Thoracic aorta (tissue), 2 donors: ENCODE measurements at places on chromosomes 11 and 22. TPM values are rescaled to one million over a fixed set of nuclear protein-coding genes. Genes with fewer than 3 reads are reported as not detected.

Gene ARHGAP42
- 13.8 TPM for total RNA-seq

Gene BSX
- total RNA-seq, result not detected

Gene TIGD3
- total RNA-seq, result not detected

Gene SPDYC
- not detected for total RNA-seq

Gene NXPE4
- not detected for total RNA-seq

Gene ARHGAP20
- 3.5 TPM for total RNA-seq

Gene SLC17A6
- not detected for total RNA-seq

Gene TTLL1
- 1.1 TPM for total RNA-seq

Gene DRD4
- not detected for total RNA-seq

Gene OR52B4
- total RNA-seq, result not detected

DNA sequence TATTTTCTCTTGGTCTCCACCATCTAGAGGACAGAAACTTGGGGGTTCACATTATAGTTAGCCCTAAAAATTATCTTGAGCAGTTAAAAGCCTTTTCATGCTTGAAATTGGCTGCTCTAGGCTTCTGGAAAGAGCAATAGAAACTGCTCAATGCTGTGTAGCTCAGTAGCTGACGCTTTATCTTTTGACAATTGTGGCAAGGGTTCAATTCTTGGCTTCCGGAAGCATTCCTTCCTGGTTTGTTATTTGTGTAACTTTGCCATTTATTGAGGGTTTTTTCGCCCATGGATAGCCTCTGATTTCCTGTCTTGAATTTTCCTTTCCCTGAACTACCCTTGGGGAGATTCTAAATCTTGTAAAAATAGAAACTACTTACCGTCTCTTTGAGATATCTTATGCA, 10.3 kb upstream of the OR56A1 start:
- H3K36me3 ChIP-seq, result no peaks in the 10 kb centered on the region
- no peaks in the 10 kb centered on the region for H3K4me1 ChIP-seq
- H3K27me3 ChIP-seq, result no peaks in the 10 kb centered on the region
- no peak for DNase-seq
- no peak overlapping the region for H3K4me3 ChIP-seq

DNA sequence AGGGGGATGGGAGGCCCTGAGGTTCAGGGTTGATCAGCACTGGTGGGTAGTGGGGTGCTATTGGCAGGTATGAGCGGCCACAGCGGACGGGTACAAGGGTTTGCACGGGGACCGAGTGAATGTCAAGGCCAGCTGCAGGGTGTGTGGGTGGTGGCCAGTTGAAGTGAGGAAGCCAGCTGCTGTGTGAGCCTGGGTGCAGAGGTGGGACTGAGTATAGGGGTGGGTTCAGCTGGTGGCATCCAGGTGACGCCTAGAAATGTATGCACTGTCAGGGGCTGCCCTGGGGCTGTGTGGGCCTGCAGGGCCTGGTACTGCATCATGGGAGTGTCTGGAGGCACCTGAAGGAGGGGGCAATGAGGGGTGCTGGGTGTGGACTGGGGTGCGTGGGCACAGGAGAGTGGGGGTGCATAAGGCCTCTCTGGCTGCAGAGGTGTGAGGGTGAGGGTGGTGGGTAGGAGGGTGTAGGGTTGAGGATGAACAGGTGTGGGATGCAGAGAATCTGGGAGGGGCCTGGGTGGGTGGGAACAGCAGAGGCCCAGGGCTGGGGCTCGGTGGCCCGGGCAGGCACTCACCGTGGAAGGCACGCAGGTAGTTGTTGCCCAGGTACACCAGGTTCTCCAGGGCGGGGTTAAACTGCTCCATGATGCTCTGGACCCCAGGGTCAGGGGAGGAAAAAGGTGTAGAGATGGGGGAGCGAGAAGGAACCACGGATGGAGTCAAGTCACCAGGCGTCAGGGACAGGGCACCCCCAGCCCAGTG, 1.7 kb downstream of the BAIAP2L2 start:
- no peak overlapping the region for H3K4me3 ChIP-seq
- H3K27ac ChIP-seq, result no peak overlapping the region
- H3K4me1 ChIP-seq, result peaks cover 23% of the 10 kb centered on the region
- no peaks in the 10 kb centered on the region for H3K36me3 ChIP-seq
- no peaks in the 10 kb centered on the region for H3K27me3 ChIP-seq

GRCh38 chr11:103587901-103588788, 448.3 kb upstream of the DDI1 start:
- H3K36me3 ChIP-seq, result no peaks in the 10 kb centered on the region
- no peaks in the 10 kb centered on the region for H3K4me1 ChIP-seq
- H3K4me3 ChIP-seq, result no peak overlapping the region
- H3K27me3 ChIP-seq, result no peaks in the 10 kb centered on the region
- no peak overlapping the region for H3K27ac ChIP-seq
- DNase-seq, result no peak

DNA sequence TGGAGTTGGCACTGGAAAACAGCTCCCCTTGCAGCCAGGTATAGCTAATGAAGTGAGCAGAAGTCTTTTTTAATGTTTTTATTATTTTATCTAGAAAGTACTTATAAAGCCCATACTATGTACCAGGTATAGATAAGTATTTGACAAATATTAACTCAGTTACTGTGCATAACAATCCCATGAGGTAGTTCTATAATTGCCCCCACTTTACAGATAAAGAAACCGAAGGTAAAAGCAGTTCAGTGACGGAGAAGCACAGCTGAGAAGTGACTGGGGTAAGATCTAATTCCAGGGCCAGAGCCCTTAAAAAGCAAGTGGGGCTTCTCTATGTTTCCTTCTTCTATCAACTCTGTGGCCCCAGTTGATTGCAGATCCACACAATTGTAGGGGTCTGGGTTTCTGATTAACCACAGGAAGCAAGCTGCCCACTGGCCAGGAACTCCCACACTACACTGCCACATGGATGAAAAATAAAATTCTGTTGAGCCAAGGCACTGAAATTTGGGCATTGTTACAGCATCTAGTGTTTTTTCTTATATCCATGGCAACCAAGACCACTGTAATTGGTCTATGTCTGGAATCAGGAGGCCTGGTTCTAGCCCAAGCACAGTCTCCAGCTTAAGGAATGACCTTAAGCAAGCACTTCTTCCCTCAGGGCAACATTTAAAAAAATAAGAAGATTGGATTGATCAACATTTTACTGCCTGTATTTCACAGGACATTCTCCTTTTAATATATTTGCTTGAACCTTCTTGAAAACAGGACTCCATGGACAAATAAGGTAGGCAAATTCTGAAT, 55.3 kb upstream of the TEAD1 start:
- H3K27me3 ChIP-seq, result no peaks in the 10 kb centered on the region
- H3K4me3 ChIP-seq, result no peak overlapping the region
- H3K27ac ChIP-seq, result no peak overlapping the region

DNA sequence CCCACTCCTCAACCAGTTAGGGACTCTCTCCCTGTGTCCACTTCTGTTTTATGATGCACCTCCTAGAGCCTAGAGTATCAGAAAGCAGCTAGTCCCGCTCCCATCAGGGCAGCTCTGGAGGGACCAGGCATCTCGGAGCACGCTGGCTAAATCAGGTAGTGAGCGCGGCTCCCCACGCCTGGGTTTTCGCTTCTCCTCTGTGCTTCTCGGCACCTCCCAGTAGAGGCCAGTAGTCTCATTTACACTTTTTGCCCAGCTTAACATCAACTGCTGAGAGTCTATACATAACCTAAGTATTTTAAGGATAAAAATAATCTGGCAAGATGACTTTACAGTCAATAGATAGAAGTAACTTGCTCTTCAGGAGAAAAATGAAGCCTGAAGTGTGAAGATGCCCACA, 473.8 kb downstream of the OPCML start:
- no peak for DNase-seq
- no peak overlapping the region for H3K4me3 ChIP-seq
- no peaks in the 10 kb centered on the region for H3K4me1 ChIP-seq
- no peak overlapping the region for H3K27ac ChIP-seq

GRCh38 chr11:117941976-117942654, 12.9 kb upstream of the TMPRSS13 start:
- H3K36me3 ChIP-seq, result no peaks in the 10 kb centered on the region
- no peak overlapping the region for H3K27ac ChIP-seq
- H3K4me1 ChIP-seq, result no peaks in the 10 kb centered on the region
- H3K4me3 ChIP-seq, result no peak overlapping the region
- no peak for DNase-seq

DNA sequence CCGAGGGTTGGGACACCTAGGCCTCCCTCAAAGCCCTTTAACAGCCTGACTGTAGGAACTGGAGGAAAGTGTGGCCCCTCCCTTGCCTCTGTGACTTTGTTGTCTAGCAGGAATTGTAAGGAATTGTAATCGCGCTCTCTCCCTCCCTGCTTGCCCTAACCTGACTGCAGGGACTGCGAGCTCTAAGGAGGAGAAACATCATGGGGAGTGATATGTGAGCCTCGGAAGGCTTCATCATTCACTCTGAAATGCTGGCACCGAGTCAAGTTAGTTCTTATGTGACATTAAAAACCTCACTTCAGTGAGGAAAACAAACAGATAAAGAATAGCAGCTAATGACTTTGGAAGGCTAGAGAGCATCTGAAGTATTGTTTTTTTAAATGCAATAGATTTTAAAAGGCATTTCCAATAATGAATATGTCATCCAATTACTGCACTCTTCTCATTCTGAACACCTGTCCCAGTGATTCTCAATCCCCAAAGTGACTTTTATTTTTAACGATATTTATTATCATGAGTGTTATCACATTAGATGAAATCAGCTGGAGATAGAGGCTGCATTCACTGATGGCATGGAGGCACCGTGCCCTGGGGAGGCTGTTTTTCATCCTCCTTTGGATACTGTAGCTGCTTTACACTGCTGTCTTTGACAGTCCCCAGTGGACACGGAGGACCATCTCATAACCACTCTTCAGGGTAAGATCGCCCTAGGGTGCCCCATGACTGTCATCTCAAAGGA, 58.5 kb upstream of the NTM start:
- no peaks in the 10 kb centered on the region for H3K36me3 ChIP-seq
- no peaks in the 10 kb centered on the region for H3K4me1 ChIP-seq
- no peak overlapping the region for H3K4me3 ChIP-seq
- H3K27me3 ChIP-seq, result no peaks in the 10 kb centered on the region

DNA sequence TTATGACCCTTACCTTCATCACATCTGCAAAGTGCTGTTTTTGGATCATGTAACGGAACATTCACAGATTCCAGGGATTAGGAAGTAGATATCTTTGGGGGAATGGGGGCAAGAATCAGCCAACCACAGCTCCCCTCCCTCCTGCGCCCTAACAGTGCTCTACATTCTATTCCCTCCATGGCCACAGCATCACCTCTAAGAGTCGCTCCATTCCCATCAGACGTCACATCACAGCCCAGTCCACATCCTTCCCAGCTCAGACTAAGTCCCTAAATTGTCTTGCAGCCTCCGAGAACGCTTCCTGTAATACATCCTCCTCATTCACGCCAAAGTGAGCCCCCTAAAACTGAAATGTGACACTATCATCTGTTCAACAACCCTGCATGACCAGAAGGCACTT, 5.9 kb downstream of the SCGB1D1 start:
- no peak for DNase-seq
- H3K4me1 ChIP-seq, result no peaks in the 10 kb centered on the region
- H3K27me3 ChIP-seq, result no peaks in the 10 kb centered on the region
- H3K4me3 ChIP-seq, result no peak overlapping the region

GRCh38 chr11:20421946-20422345, 34.4 kb downstream of the PRMT3 start:
- no peaks in the 10 kb centered on the region for H3K27me3 ChIP-seq
- no peak overlapping the region for H3K4me3 ChIP-seq
- peaks cover 8% of the 10 kb centered on the region for H3K36me3 ChIP-seq

- H3K36me3 ChIP-seq, result no peaks in the 10 kb centered on the region
- no peak overlapping the region for H3K4me3 ChIP-seq
- no peaks in the 10 kb centered on the region for H3K4me1 ChIP-seq
- no peak overlapping the region for H3K27ac ChIP-seq
- H3K27me3 ChIP-seq, result no peaks in the 10 kb centered on the region
- no peak for DNase-seq
Measured at GRCh38 chr11:16117989-16118756, 238.2 kb downstream of the SOX6 start.

- no peak overlapping the region for H3K27ac ChIP-seq
- H3K36me3 ChIP-seq, result peaks cover 12% of the 10 kb centered on the region
- no peaks in the 10 kb centered on the region for H3K27me3 ChIP-seq
- no peak for DNase-seq
Measured at GRCh38 chr22:20937031-20937793, 20.0 kb downstream of the CRKL start.

DNA sequence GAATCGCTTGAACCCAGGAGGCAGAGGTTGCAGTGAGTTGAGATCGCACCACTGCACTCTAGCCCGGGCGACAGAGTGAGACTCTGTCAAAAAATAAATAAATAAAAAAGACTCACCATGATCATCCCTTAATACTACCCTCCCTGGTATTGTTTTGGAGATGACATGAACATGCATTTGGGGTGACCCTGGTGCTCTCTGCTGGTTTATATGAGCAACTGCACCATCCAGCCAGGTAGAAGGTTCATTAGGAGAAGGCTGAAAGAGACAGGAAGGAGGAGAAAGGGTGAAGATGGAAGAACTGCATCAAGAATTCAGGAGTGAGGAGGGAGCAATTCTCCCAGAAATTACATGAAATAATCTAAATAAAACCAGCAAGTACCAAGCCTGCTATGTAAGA, 37.8 kb downstream of the SLC5A1 start:
- peaks cover 7% of the 10 kb centered on the region for H3K4me1 ChIP-seq
- no peak for DNase-seq
- H3K27me3 ChIP-seq, result no peaks in the 10 kb centered on the region
- no peak overlapping the region for H3K4me3 ChIP-seq
- no peak overlapping the region for H3K27ac ChIP-seq

GRCh38 chr11:108847298-108847990, 182.6 kb downstream of the DDX10 start:
- no peak overlapping the region for H3K4me3 ChIP-seq
- H3K27ac ChIP-seq, result no peak overlapping the region
- H3K4me1 ChIP-seq, result no peaks in the 10 kb centered on the region
- DNase-seq, result no peak
